ENCODE measurements at places on chromosomes 3 and 15. TPM values are rescaled to one million over a fixed set of nuclear protein-coding genes. Genes with fewer than 3 reads are reported as not detected.

Gene IQCB1
- 33.2 TPM for total RNA-seq

Gene ARL13B
- total RNA-seq, result 10.2 TPM

Gene ZNF80
- 5.3 TPM for total RNA-seq

DNA sequence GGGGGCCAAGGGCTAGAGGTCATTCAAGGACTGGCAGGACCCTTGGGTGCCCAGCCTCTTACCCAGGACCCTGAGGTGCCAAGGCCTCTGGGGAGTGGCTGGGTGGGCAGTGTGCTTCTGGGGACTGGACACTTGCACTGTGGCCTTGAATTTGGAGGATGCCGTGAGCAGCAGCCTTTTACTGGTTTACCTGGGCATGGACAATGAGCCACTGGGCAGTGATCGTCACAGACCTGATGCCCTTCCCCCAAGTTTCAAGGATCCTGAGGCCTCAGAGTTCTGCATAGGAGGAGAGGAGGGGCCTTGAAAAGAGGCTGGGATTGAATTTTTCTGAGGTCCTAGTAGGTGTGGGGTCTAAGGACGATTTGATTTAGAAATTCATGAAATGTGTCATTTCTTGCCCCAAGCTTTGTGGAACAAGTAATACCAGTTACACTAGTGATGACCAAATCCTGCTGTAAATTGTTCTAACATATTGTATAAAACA is 146.1 kb upstream of the TPM1 start:
- H3K27me3 ChIP-seq, result peaks cover 5% of the 10 kb centered on the region
- H3K36me3 ChIP-seq, result no peaks in the 10 kb centered on the region
- no peak overlapping the region for H3K4me3 ChIP-seq
- no peak for DNase-seq
- no peak overlapping the region for H3K27ac ChIP-seq

GRCh38 chr3:125431391-125431790 is 56.3 kb upstream of the ZNF148 start:
- H3K27me3 ChIP-seq, result peaks cover 5% of the 10 kb centered on the region
- H3K27ac ChIP-seq, result no peak overlapping the region
- no peak overlapping the region for H3K4me3 ChIP-seq
- DNase-seq, result no peak
- H3K36me3 ChIP-seq, result no peaks in the 10 kb centered on the region

GRCh38 chr3:79968418-79968817 is 200.6 kb upstream of the ROBO1 start:
- DNase-seq, result no peak
- no peaks in the 10 kb centered on the region for H3K36me3 ChIP-seq
- no peak overlapping the region for H3K27ac ChIP-seq

GRCh38 chr3:9347887-9348286 is 15.0 kb upstream of the THUMPD3 start:
- peaks cover under 1% of the 10 kb centered on the region for H3K4me1 ChIP-seq
- H3K4me3 ChIP-seq, result no peak overlapping the region
- H3K27ac ChIP-seq, result no peak overlapping the region
- DNase-seq, result no peak
- H3K27me3 ChIP-seq, result no peaks in the 10 kb centered on the region
- no peaks in the 10 kb centered on the region for H3K36me3 ChIP-seq

DNA sequence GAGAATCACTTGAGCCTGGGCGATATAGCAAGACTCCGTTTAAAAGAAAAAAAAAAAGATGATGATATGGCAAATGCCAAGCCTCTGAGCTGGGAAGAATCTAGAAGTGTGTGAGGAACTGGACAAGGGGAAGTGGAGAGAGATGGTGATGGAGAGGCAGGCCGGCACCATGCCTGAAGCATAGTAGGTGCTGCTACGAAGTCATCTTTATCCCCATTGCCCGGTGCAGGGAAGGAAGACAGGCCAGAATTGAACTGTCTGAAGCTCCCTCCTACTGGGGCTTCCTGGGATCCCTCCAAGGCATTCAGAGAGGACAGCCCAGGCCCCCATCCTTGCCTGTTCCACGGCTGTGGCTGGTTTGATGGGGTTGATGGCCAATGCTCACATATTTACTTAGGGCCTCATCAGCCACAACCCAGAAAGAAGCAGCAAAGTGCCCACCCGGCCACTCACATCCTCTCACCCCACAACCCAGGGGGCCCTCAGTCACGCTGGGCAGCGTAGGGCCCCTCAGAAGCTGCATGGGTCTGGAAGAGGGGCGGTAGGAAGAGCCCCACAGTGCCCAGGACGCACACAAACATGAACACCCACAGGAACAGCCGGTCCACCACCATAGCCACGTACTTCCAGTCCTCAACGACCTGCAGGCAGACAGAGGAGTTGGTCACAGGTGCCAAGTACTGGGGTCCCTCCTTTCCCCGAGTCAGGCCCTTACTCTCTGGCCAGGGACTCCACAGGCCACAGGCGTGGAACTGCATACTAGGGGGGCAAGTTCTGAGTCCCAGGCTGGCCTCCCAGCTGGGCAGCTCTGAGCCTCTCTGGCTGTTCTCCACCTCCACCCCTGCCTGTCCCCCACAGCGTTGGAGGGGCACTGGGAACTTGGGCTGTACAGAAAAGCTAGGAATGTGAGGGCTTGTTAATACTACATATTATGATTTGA is 4.1 kb upstream of the CHRNA3 start:
- H3K36me3 ChIP-seq, result no peaks in the 10 kb centered on the region
- H3K4me1 ChIP-seq, result peaks cover 7% of the 10 kb centered on the region
- peaks cover 46% of the 10 kb centered on the region for H3K27me3 ChIP-seq
- no peak overlapping the region for H3K4me3 ChIP-seq

DNA sequence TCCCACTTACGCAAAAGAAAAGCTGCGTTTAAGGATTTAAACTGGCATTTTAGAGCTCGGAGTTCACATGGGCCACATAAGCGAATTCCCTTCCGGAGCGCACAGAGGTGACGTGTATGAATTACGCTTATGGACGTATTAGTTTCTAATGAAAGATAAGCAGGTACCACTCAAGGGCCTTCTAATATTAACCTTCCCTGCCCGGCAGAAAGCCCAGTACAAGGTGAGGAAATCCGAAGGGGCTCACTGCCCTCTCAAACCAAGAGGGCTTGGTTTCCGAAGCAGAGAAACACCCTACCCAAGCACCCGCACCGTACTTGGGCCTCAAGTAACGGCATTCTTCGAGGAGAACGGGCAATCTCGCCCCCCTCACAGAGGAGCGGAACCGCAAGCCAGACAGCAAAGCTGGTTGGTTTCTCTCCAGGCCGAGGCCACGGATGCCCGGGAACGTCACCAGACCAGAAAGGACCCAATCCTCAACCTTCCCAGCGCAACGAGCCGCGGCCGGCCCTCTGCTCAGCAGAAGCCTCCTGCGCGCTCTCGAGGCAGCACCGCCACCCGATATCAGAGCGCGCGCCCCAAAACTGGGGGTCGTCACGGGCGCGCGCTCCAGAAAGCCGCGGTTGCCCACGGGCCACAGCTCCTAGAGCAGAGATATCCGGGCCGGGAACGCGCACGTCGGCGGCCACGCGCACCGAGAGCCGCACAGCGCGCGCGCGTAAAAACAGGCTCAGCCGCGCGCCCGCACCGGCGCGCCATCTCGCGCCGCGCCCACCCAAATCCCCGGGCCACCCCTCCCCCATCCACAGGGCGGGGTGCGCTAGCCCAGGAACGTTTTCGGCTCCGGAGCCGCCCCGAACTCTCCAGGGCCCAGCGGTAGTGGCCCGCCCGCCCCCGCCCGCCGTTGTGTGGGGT is 676 bp downstream of the QRICH1 start:
- H3K36me3 ChIP-seq, result peaks cover 7% of the 10 kb centered on the region
- peak overlapping the region; percentile 93 for H3K27ac ChIP-seq
- DNase-seq, result peak; percentile 92
- H3K27me3 ChIP-seq, result no peaks in the 10 kb centered on the region

- DNase-seq, result no peak
- no peak overlapping the region for H3K4me3 ChIP-seq
- peaks cover 4% of the 10 kb centered on the region for H3K27me3 ChIP-seq
Observed at GRCh38 chr3:153669527-153669926, 451.7 kb upstream of the ARHGEF26 start.

DNA sequence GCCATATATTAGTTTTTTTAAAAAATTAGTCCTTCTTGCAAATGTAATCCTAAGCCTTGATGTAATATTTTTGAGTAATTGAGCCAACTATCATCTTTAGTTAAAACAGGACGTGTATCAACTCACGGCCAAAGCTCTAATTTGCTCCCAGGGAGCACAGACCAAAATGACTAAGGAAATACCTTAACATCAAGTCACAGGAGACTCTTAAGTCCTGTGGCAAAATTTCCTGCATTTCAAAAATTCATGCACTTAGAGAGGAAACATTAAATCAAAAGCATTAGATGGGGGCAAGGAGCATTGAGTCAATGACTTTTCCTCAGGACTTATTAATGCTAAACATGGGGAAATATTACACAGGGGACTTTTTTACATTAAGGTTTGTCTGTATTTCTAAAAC is 276.0 kb downstream of the MFSD1 start:
- no peak for DNase-seq
- no peaks in the 10 kb centered on the region for H3K36me3 ChIP-seq
- H3K27me3 ChIP-seq, result no peaks in the 10 kb centered on the region
- no peaks in the 10 kb centered on the region for H3K4me1 ChIP-seq

DNA sequence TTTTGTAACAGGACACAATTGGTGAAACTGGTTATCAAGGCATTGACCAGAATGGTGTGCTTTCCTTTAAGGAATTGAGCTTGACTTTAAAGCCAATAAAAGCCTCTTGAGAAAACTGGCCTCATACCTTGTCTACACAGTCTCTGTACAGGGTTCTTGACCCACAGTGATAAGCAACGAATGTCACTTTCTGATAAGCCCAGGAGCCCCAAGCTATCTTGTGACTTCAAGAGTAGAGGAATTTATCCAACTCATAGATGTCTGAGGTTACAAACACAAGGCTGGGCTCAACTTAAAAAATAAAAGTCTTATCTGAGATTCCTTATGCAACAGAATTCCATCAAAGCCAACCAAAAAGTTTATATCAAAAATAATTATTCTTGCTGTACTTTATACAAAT is 212.1 kb downstream of the GBE1 start:
- H3K4me1 ChIP-seq, result peaks cover 4% of the 10 kb centered on the region
- no peak overlapping the region for H3K27ac ChIP-seq
- H3K27me3 ChIP-seq, result no peaks in the 10 kb centered on the region
- H3K4me3 ChIP-seq, result no peak overlapping the region

DNA sequence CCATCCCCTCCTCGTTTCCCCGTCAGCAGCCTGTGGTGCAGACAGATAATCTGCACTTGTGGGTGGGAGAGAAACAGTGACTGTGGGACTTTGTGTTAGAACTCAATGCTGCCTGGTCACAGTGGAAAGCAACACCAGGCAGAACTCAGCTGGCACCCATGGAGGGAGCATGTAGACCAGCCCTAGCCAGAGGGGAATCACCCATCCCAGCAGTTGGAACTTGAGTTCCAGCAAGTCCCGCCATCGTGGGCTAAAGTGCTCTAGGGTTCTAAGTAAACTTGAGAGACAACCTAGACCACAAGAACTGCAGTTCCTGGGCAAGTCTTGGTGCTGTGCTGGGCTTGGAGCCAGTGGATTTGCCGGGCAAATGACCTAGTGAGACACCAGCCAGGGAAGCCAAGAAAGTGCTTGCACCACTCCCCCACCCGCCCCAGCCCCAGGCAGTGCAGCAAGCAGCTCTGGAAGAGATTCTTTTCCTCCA is 24.4 kb downstream of the ISG20 start:
- peaks cover 2% of the 10 kb centered on the region for H3K36me3 ChIP-seq
- no peak overlapping the region for H3K4me3 ChIP-seq
- no peaks in the 10 kb centered on the region for H3K27me3 ChIP-seq
- H3K4me1 ChIP-seq, result peaks cover 5% of the 10 kb centered on the region
- no peak overlapping the region for H3K27ac ChIP-seq

DNA sequence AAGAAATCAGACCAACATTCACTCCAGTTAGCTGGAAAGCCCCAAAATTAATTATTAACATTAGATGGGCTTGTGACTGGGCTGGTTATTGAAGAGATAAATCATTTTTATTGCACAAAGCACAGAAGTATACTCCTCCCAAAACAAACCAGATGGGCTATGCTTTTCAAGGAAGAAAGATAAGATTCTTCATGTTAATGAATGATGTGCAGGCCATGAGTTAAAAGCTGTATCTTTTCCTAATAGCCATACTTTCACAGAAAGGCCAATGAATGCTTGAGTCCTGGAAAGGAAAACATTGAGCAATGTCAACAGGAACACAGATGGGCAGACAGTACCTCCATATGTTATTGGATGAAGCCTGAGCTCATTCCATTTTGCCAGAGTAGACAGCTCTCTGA is 55.4 kb downstream of the OCA2 start:
- H3K36me3 ChIP-seq, result no peaks in the 10 kb centered on the region
- H3K4me3 ChIP-seq, result no peak overlapping the region
- no peaks in the 10 kb centered on the region for H3K4me1 ChIP-seq
- no peak for DNase-seq

DNA sequence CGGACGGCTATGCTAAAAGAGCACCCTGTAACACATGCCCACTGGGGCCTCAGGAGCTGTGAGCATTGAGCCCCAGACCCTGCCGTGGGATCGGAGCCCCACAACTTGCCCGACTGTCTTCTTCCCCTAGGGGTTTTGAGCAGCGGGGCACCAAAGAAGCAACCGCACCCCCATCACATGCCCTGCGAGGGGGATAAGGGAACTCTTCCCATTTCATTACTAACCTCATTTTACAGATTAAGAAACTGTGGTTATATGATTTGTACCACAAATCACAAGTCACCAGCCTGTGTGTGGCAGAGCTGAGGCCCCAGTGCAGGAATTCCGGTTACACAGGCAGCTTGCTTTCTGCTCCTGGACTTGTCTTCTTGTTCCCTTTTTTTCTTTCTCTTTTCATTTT is 86.2 kb downstream of the CD47 start:
- H3K27ac ChIP-seq, result peak overlapping the region; percentile 22
- H3K4me3 ChIP-seq, result no peak overlapping the region
- no peak for DNase-seq
- H3K36me3 ChIP-seq, result no peaks in the 10 kb centered on the region
- peaks cover 5% of the 10 kb centered on the region for H3K4me1 ChIP-seq

- H3K27me3 ChIP-seq, result no peaks in the 10 kb centered on the region
- peaks cover 1% of the 10 kb centered on the region for H3K4me1 ChIP-seq
- no peak for DNase-seq
- H3K36me3 ChIP-seq, result no peaks in the 10 kb centered on the region
Observed at GRCh38 chr3:185503521-185503920, 4.7 kb upstream of the TMEM41A start.

DNA sequence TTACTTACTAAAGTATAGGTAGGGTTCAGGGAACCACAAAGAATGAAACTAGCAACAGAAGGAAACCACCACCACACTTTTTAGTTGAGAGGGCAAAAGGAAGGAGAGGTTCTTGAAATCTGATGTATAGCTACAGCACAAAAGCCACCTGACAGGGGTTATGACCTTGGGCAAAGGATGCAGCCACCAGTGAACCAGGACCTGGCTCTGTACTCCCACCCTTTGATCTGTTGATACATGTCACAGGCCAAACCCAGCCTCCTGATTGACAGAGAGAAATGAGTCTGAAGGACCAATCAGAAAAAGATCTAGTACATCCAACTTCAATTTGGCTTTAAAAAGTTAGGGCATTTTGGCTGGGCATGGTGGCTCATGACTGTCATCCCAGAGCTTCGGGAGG is 20.0 kb upstream of the BLM start:
- H3K4me1 ChIP-seq, result peaks cover 29% of the 10 kb centered on the region
- H3K27ac ChIP-seq, result peak overlapping the region; percentile 89
- H3K27me3 ChIP-seq, result no peaks in the 10 kb centered on the region
- H3K4me3 ChIP-seq, result peak overlapping the region; percentile 53
- H3K36me3 ChIP-seq, result peaks cover 6% of the 10 kb centered on the region
- peak; percentile 41 for DNase-seq

Measured in activated naive CD8-positive, alpha-beta T cell treated with anti-CD3 and anti-CD28 coated beads, Interleukin-2, amount 10 ng/mL, durations not matched to agents 7 days and 5 days (primary cell).